Cardiac atrium fibroblast (primary cell): ENCODE measurements at places on chromosomes 1 and 21. TPM values are rescaled to one million over a fixed set of nuclear protein-coding genes. Genes with fewer than 3 reads are reported as not detected.

The KRTAP7-1 gene
- total RNA-seq, result not detected in 2 replicates

The TNFRSF1B gene
- 17.2 and 30.5 TPM in 2 replicates for total RNA-seq

The OR10Z1 gene
- total RNA-seq, result not detected in 2 replicates

The NBPF4 gene
- total RNA-seq, result not detected in 2 replicates

The CCDC17 gene
- total RNA-seq, result 0.32 and 0.54 TPM in 2 replicates

The CR1L gene
- total RNA-seq, result not detected in 2 replicates

The S100A12 gene
- total RNA-seq, result not detected in 2 replicates

The SPATA6 gene
- 6.5 and 6.9 TPM in 2 replicates for total RNA-seq

The ZSWIM5 gene
- total RNA-seq, result under 0.01 and 0.16 TPM in 2 replicates

The FABP3 gene
- 2.2 and 9.6 TPM in 2 replicates for total RNA-seq

The CLDN8 gene
- not detected in 2 replicates for total RNA-seq

The RGS5 gene
- total RNA-seq, result 60.3 and 166 TPM in 2 replicates

The UTS2 gene
- total RNA-seq, result not detected in 2 replicates

The ICOSLG gene
- total RNA-seq, result 0.32 and 0.54 TPM in 2 replicates

The C21orf58 gene
- 2.0 and 2.6 TPM in 2 replicates for total RNA-seq

The GUCA2A gene
- not detected in 2 replicates for total RNA-seq

The MASP2 gene
- not detected in 2 replicates for total RNA-seq

The TMEM222 gene
- total RNA-seq, result 36.8 and 48.8 TPM in 2 replicates

The SLC5A9 gene
- total RNA-seq, result not detected in 2 replicates

The PIAS3 gene
- total RNA-seq, result 25.8 and 32.3 TPM in 2 replicates

The RIPK4 gene
- 5.1 and 12.3 TPM in 2 replicates for total RNA-seq

The PROK1 gene
- total RNA-seq, result not detected in 2 replicates

The CYP4Z1 gene
- total RNA-seq, result not detected in 2 replicates

The TRIM63 gene
- not detected in 2 replicates for total RNA-seq

The FAM151A gene
- total RNA-seq, result not detected in 2 replicates

The HTR1D gene
- not detected in 2 replicates for total RNA-seq
